ENCODE measurements at places on chromosomes 6 and 20.

DNA sequence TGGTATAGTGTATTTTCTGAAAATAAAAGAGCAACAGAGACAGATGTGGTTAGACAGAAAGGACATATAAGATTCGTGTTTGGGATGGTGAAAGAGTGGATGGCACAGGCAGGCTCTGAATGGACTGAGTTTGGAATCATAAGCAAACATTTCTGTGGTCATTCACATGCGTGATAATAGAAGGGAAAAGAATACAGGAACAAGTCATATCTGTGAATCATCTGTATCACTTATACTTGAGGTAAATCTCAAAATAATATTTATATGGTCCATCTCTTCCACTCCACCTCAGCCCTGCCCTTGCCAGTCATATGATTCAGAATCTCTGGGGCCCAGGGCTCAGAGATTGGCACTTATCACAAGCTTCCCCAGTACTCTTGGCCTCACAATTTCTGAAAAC, 535.1 kb downstream of the BCKDHB start:
- no peak for DNase-seq

GRCh38 chr6:78324213-78324612, 543.1 kb upstream of the IRAK1BP1 start:
- no peak for DNase-seq

GRCh38 chr6:143468026-143468425, 17.4 kb downstream of the PEX3 start:
- no peak for DNase-seq

GRCh38 chr6:52015953-52016352, 71.5 kb downstream of the PKHD1 start:
- no peak for DNase-seq

- no peak for DNase-seq
Observed at GRCh38 chr20:43690943-43691598, 24.2 kb downstream of the MYBL2 start.

DNA sequence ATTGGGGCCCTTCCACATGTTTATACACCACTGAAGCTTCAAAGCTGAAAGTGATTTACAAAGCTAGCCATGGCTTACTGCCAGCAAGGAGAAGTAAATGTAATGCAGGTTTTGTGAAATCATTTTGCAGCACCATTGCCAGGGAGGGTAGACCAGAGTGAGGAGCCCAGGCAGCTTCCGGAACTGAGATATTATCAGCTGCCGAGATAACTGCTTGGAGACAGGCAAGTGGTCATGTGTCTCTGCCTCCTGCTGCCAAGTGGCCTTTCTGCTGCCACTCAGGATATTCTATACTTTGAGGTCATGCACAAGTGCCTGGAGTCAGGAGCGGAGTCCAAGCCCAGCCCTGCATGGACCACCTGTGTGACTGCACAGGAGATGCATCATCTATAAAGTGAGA, 160.2 kb downstream of the SYNDIG1 start:
- DNase-seq = no peak

DNA sequence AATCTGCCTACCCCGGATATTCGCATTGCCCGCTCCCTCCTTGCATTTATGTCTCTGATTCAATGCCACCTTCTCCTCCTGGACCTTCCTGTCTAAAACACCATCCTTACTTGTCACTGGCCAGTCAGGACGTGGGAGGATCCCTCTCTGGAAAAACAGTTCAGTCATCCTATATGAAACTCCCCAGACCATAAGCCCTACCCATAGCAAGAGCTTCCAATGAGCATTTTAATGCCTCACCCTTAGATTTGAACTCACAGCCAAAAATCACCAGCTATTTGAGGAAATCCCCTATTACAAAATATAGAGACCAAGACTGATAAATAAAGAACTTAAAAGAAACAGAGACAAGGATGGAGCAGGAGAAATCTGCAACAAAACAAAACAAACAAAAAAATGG, 86.4 kb downstream of the SHLD1 start:
- no peak for DNase-seq

- DNase-seq = no peak
Observed at GRCh38 chr6:156060013-156060412, 604.4 kb upstream of the NOX3 start.

GRCh38 chr6:20751293-20751935, 217.2 kb downstream of the CDKAL1 start:
- peak; percentile 49 for DNase-seq

DNA sequence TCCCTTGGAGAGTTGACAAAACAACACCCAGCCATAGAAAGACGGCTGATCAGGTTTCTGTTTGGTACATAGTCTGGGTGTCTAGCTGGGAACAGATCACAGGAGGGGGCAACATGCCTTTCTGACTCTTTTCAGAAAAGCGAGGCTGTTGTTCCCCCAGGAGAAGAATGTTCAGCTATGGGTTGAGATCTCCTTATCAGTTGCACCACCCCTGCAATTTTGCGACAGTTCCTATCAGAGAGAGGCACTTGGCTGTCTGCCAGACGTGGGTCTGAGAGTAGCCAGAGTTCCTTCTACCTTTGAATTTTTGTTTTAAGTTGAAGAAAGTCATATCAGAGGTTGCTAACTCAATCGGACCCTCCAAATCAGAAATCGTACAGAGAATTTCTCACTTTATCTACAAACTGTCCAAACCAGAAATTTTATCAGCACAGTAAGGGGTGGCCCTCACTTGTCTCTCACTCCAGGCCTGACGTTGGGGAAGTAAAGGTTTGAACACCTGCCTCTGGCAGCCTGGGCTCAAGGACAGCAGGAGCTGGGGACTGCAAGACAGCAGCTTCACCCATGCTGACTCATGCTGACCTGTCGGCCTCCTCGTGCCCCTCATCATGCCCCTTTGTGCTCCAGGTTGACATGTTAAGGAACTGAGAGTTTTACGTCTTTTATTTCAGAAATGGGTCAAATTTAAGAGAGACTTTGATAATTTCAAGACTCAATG, 42.3 kb downstream of the TMC2 start:
- DNase-seq = no peak

DNA sequence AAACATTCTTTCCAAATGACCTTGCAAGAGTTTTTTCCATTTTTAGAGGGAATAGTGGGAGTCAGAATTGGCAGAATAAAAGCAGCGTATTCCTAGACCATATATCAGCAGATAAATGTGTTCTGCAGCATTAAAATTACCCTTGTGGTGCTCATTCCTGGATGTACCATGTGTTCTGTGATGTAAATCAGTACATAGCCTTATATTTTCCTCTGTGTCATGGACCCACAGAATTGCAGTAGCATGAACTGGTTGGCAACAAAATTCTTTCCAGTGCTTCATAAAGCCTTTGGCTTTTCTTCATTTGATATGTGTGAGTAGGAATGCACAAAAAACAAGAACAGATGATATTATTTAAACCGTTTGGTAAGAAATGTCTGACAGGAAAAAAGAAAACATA, 32.5 kb downstream of the ANKEF1 start:
- peak; percentile 72 for DNase-seq

GRCh38 chr6:41734666-41735426, 562 bp downstream of the TFEB start:
- DNase-seq = peak; percentile 30

- DNase-seq = no peak
Observed at GRCh38 chr20:61575151-61575937, 323.3 kb downstream of the CDH4 start.

GRCh38 chr6:161963181-161963580, 689.3 kb upstream of the AGPAT4 start:
- DNase-seq = no peak

- DNase-seq = no peak
Observed at GRCh38 chr6:14310960-14311359, 193.4 kb downstream of the CD83 start.

DNA sequence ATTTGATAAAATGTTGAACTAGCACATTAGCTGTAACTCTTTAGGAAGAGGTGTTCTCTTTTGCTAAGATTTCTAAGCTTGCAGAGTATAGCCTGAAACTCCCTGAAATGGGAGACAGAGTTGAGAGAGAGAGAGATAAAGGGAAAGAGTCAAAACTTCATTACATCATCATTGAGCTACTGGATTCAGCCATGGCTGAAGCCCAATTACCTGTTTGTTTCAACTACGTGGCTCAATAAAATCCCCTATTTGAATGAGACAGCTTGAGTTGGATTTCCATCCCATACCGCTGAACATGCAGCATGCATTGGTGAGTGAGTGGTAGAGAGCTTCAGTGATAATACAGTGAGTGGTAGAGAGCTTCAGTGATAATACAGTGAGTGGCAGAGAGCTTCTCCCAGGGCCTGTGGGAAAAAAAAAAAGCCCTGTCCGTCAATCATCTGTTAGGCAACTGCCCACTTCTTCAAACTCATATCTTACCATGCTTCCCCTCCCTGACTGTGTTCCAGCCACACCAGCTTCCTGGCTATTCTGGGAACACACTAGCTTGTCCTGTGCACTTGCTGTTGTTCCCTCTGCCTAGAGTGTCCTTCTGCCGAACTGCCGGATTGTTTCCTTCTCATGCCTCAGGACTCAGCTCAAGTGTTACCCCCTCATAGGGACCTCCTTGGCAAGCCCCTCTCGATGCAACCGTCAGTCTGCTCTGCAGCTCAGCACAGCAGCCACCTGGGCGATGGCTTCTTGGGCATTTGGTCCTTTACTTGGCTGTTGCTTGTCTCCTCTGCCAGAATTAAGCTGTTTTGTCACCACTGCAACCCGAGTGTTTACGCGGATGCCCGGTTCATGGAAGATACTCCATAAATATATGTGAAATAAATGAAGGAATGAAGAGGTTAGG, 91.3 kb upstream of the EYA2 start:
- no peak for DNase-seq

- DNase-seq = peak; percentile 80
Observed at GRCh38 chr6:6680526-6680925, 92.0 kb downstream of the LY86 start.

DNA sequence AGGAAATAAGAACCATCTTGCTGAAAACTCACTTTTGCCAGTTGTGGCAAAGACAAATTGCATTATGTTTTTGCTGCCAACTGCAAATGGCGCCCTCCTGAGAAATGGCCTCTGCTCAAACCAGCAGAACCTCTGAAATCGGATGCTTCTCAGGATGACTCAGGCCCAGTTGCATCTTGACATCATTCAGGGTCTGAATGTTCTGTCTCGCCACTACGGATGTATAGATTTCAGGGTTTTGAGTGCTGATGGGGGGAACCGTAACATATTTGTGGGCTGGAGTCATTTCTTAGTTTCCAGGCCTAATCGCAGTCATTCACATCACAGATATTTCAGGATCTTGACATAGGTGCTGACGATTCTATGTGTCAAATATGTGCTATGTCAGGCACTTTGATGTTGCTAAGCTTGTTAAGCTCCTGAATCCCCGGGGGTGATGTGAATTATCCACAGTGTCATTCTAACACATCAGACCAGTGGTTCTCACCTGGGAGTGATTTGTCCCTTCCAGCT, 207.1 kb downstream of the NFATC2 start:
- DNase-seq = peak; percentile 99

- DNase-seq = no peak
Observed at GRCh38 chr20:25707695-25708094, 11.0 kb upstream of the ZNF337 start.

DNA sequence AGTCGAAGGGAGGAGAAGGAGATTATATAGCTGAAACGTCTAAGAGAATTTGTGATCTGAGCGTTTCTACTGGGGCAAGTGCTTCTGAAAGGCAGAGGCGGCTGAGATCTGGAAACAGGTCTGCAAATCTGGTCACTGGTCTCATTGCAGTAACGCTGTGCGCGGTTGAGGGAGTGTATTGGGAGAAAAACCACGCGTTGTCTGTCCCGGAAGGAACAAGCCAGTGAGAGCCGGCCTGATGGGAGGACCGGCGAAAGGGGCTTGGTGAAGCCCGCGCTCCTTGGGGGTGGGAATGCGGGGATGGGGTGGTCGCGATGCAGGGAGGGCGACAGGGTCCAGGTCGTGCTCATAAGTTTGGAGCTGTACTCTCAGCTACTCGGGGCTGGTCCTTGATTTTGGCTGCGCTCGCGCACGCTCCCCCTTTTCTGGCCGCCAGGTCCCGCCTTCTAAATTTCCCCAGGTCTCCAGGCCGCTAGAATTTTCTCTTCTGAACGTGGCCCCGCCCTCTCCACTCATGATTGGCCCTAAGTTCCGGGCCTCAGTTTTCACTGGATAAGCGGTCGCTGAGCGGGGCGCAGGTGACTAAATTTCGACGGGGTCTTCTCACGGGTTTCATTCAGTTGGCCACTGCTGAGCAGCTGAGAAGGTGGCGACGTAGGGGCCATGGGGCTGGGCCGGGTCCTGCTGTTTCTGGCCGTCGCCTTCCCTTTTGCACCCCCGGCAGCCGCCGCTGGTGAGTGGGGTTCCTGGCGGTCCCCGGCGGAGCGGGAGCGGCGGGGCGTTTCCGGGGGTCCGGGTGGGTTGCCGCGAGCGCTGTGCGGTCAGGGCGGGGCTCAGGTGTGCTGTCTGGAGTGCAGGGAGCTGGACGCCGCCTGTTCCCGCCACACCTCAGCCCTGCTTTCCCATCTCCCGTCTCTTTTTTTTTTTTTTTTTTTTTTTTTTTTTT, at the start of gene MICB:
MICB (plus strand) TSS at position 615 of the 946 bp plus-strand sequence; CDS start at position 664, 49 bp downstream.
- peak; percentile 35 for DNase-seq

GRCh38 chr6:149275621-149276020, 41.9 kb upstream of the TAB2 start:
- no peak for DNase-seq

- DNase-seq = no peak
Observed at GRCh38 chr20:23370873-23371272, 8.9 kb downstream of the GZF1 start.

- DNase-seq = no peak
Observed at GRCh38 chr6:41100871-41101287, 28.1 kb downstream of the NFYA start.

- no peak for DNase-seq
Observed at GRCh38 chr20:47672166-47672565, 113.1 kb downstream of the SULF2 start.

DNA sequence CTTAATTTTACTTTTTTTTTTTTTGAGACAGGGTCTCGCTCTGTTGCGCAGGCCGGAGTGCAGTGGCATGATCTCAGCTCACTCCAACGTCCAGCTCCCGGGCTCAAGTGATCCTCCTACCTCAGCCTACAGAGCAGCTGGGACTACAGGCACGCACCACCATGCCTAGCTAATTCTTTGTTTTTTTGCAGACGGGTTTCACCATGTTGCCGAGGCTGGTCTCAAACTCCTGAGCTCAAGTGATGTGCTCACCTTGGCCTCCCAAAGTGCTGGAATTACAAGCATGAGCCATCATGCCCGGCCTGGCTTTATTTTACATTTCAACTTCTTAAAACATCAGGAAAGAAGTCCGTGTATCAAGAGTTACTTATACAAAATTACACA, 5.7 kb downstream of the OSER1 start:
- no peak for DNase-seq

All from fibroblast of skin of left quadriceps (primary cell).